CD4-positive, CD25-positive, alpha-beta regulatory T cell (primary cell): ENCODE measurements at places on chromosomes 1 and 21. TPM values are rescaled to one million over a fixed set of nuclear protein-coding genes. Genes with fewer than 3 reads are reported as not detected.

Gene POMGNT1
- 32.5 TPM for total RNA-seq

Gene TMIGD3
- not detected for total RNA-seq

Gene EPHX1
- 0.62 TPM for total RNA-seq

Gene BRWD1
- total RNA-seq: 110 TPM

Gene WNT2B
- 1.2 TPM for total RNA-seq

Gene HECTD3
- 58.4 TPM for total RNA-seq

Gene ZNF496
- total RNA-seq: 6.0 TPM

Gene GJA8
- total RNA-seq: not detected

Gene KLHDC8A
- total RNA-seq: not detected

Gene DENND4B
- total RNA-seq: 133 TPM

Gene PTGS2
- total RNA-seq: 0.96 TPM

Gene PNRC2
- total RNA-seq: 126 TPM

Gene UBE2U
- not detected for total RNA-seq

Gene PDXK
- 80.9 TPM for total RNA-seq

Gene LRRC39
- total RNA-seq: 1.6 TPM

Gene IFNLR1
- total RNA-seq: 2.8 TPM

Gene ZNF695
- total RNA-seq: not detected

Gene STXBP3
- 71.8 TPM for total RNA-seq

Gene LORICRIN
- not detected for total RNA-seq

Gene ADAMTSL4
- 0.12 TPM for total RNA-seq

Gene LINGO4
- total RNA-seq: 0.22 TPM

Gene SYCP1
- total RNA-seq: not detected

Gene OR2T11
- total RNA-seq: not detected

Gene PRKCZ
- total RNA-seq: 42.7 TPM

Gene SUSD4
- total RNA-seq: 2.8 TPM

Gene CTH
- 4.6 TPM for total RNA-seq

Gene CAMK1G
- total RNA-seq: not detected

Gene SLC44A5
- total RNA-seq: 1.6 TPM

Gene KRTAP19-1
- not detected for total RNA-seq

Gene LRRC53
- total RNA-seq: not detected

Gene HSD11B1
- 0.47 TPM for total RNA-seq

Gene BGLAP
- total RNA-seq: 1.1 TPM

Gene CNR2
- total RNA-seq: 0.15 TPM

Gene LCE2B
- total RNA-seq: not detected

Gene INAVA
- not detected for total RNA-seq

Gene TNFRSF14
- 235 TPM for total RNA-seq

Gene HHIPL2
- not detected for total RNA-seq

Gene C8A
- total RNA-seq: not detected

Gene CD1B
- total RNA-seq: not detected
